HFFc6 (cell line): ENCODE measurements at places on chromosomes 2 and 18. TPM values are rescaled to one million over a fixed set of nuclear protein-coding genes. Genes with fewer than 3 reads are reported as not detected.

DNA sequence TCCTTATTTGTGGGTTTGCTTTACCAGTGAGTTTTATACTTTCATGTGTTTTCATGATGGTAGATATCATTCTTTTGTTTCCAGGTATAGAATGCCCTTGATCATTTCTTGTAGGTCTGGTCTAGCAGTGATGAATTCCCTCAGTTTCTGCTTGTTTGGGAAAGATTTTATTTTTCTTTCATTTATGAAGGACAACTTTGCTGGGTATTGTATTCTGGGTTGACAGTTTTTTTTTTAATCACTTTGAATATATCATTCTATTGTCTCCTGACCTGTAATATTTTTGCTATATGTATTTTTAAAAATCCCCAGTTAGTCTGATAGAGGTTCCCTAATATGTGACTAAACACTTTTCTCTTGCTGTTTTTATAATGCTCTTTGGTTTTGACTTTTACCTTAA lies 58.3 kb upstream of the GALNT3 start:
- H3K36me3 ChIP-seq: no peaks in the 10 kb centered on the region; the same call in 1 of the 2 replicates
- no peak overlapping the region for H3K4me3 ChIP-seq
- no peaks in the 10 kb centered on the region for H3K4me1 ChIP-seq
- no peaks in the 10 kb centered on the region; the same call in 1 of the 2 replicates for H3K27me3 ChIP-seq
- no peak overlapping the region for H3K27ac ChIP-seq
- no peak for DNase-seq

- 0 out of 2 replicates have a peak, but pooled peaks cover 7% of the 10 kb centered on the region for H3K4me1 ChIP-seq
- no peak overlapping the region for H3K27ac ChIP-seq
- peaks cover 20% of the 10 kb centered on the region for H3K27me3 ChIP-seq
- H3K4me3 ChIP-seq: no peak overlapping the region
- DNase-seq: no peak
Observed at GRCh38 chr2:237806334-237806733, 7.8 kb downstream of the RBM44 start.

GRCh38 chr2:80328159-80328571 lies 23.6 kb upstream of the LRRTM1 start:
- DNase-seq: no peak
- no peaks in the 10 kb centered on the region for H3K4me1 ChIP-seq
- H3K27me3 ChIP-seq: no peaks in the 10 kb centered on the region
- H3K4me3 ChIP-seq: no peak overlapping the region
- no peak overlapping the region for H3K27ac ChIP-seq
- H3K36me3 ChIP-seq: no peaks in the 10 kb centered on the region

DNA sequence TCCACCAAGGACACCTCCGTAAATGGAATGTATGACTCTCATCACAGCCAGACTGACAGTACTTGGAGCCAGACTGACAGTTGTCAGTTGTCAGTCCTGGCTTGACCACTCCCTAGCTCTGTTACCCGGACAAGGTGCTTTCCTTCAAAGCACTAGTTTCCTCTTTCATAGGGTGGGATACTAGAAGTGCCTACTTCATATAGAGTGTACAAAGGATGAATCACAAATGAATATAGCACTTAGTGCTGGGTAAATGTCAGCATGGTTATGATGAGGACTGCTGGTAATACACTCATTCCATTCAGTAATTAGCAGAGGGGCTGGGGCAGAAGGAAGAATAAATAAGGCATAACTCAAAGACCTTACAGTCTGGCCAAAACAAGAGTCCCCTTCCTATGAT lies 91.4 kb downstream of the ARL4C start:
- peaks cover 15% of the 10 kb centered on the region for H3K4me1 ChIP-seq
- no peak overlapping the region for H3K4me3 ChIP-seq
- H3K36me3 ChIP-seq: no peaks in the 10 kb centered on the region

GRCh38 chr2:212135739-212136138 lies 402.9 kb downstream of the ERBB4 start:
- H3K27me3 ChIP-seq: no peaks in the 10 kb centered on the region
- no peaks in the 10 kb centered on the region; the same call in 1 of the 2 replicates for H3K4me1 ChIP-seq
- H3K4me3 ChIP-seq: no peak overlapping the region
- H3K27ac ChIP-seq: no peak overlapping the region
- DNase-seq: no peak
- no peaks in the 10 kb centered on the region for H3K36me3 ChIP-seq

GRCh38 chr2:156818221-156818620 lies 382.0 kb downstream of the GPD2 start:
- H3K36me3 ChIP-seq: no peaks in the 10 kb centered on the region
- DNase-seq: no peak
- H3K4me1 ChIP-seq: no peaks in the 10 kb centered on the region
- H3K27me3 ChIP-seq: no peaks in the 10 kb centered on the region; the same call in 1 of the 2 replicates
- no peak overlapping the region for H3K27ac ChIP-seq

Gene ASB18
- not detected in 3 replicates for total RNA-seq
